ENCODE measurements at places on chromosomes 3 and 15. TPM values are rescaled to one million over a fixed set of nuclear protein-coding genes. Genes with fewer than 3 reads are reported as not detected.

- DNase-seq = peak; percentile 81
- no peak overlapping the region for H3K4me3 ChIP-seq
- H3K27ac ChIP-seq = no peak overlapping the region
- peaks cover 11% of the 10 kb centered on the region for H3K4me1 ChIP-seq
These were observed 17.6 kb downstream of the ACAD11 start for GRCh38 chr3:132641837-132642538.

DNA sequence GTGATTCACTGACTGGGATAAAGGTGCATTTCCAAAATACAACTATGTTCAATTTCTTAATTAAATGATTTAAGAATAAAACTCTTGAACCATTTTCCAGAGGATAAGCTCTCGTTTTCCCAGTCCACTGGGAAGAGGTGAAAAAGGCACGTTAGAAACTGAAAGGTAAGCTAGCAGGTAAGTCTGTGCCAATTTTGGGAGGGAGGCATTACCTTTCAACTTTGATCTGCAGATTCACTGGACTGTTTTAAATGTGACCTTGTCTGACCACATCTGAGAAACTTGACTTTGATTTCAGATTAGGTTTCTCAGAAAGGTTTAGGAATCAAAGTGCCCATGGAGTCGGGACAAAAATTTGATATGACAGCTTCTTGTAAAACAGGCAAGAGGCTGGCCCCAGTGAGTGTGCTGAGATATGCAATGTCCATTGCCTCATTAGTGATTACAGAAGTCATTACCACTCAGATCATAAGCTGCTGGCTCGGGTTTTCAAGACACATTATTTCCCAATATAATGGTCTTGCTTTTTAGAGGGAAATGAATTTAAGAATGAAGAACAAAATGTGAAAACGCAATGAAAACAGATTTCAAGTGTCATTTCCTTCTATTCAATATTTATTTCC lies 118.8 kb downstream of the ADAMTS9 start:
- H3K27ac ChIP-seq = no peak overlapping the region
- no peaks in the 10 kb centered on the region for H3K4me1 ChIP-seq
- DNase-seq = no peak

- no peak overlapping the region for H3K27ac ChIP-seq
- no peak for DNase-seq
- H3K36me3 ChIP-seq = no peaks in the 10 kb centered on the region
- H3K27me3 ChIP-seq = no peaks in the 10 kb centered on the region
These were observed 204.2 kb upstream of the ONECUT1 start for GRCh38 chr15:52994290-52994689.

DNA sequence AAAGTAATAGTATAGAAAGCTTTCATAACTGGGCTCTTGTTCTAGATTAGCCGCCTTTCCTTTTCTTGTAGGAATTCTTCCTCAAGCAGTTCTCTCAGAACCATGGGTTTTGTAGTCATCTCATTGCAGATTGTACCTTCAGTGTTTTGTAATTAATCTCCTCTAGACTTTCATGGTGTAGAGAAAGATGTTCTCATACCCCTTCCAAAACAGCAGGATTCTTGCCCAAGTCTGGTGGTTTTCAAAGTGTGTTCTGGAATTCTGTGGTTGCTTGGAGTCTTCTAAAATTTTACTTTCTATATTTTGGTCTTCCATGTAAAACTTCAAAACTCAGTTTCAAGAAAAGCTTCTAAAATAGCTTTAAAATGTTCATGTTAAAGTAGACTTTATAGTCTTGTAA lies 293.8 kb downstream of the PTPRG start:
- H3K27me3 ChIP-seq = no peaks in the 10 kb centered on the region
- H3K4me1 ChIP-seq = no peaks in the 10 kb centered on the region

- H3K4me1 ChIP-seq = no peaks in the 10 kb centered on the region
- DNase-seq = no peak
- no peaks in the 10 kb centered on the region for H3K36me3 ChIP-seq
- no peak overlapping the region for H3K27ac ChIP-seq
- H3K27me3 ChIP-seq = no peaks in the 10 kb centered on the region
These were observed 105.4 kb upstream of the CCDC54 start for GRCh38 chr3:107271787-107272387.

GRCh38 chr3:125221831-125222230 lies 9.3 kb upstream of the SLC12A8 start:
- no peaks in the 10 kb centered on the region for H3K4me1 ChIP-seq
- no peak overlapping the region for H3K4me3 ChIP-seq
- no peaks in the 10 kb centered on the region for H3K36me3 ChIP-seq
- DNase-seq = no peak

- H3K27ac ChIP-seq = peak overlapping the region; percentile 75
- peak; percentile 50 for DNase-seq
- peaks cover 52% of the 10 kb centered on the region for H3K36me3 ChIP-seq
- no peak overlapping the region for H3K4me3 ChIP-seq
- H3K4me1 ChIP-seq = peaks cover 40% of the 10 kb centered on the region
- H3K27me3 ChIP-seq = no peaks in the 10 kb centered on the region
These were observed 26.1 kb downstream of the LOXL1 start for GRCh38 chr15:73952171-73952912.

DNA sequence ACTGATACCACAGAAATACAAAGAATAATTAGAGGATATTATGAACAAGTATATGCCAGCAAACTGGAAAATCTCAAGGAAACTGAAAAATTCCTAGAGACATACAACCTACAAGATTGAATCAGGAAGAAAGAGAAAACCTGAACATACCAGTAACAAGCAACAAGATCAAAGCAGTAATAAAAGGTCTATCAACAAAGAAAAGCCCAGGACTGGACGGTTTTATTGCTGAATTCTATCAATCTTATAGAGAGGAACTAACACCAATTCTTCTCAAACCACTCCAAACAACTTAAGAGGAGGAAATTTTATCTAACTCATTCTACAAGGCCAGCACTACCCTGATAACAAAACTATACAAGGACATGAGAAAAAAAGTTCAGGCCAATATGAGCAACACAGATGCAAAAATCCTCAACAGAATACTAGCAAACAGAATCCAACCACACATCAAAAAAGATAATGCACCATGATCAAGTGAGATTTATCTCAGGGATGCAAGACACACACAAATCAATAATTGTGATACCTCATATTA lies 71.1 kb upstream of the IMPG2 start:
- no peaks in the 10 kb centered on the region for H3K36me3 ChIP-seq
- no peaks in the 10 kb centered on the region for H3K27me3 ChIP-seq
- H3K27ac ChIP-seq = no peak overlapping the region

DNA sequence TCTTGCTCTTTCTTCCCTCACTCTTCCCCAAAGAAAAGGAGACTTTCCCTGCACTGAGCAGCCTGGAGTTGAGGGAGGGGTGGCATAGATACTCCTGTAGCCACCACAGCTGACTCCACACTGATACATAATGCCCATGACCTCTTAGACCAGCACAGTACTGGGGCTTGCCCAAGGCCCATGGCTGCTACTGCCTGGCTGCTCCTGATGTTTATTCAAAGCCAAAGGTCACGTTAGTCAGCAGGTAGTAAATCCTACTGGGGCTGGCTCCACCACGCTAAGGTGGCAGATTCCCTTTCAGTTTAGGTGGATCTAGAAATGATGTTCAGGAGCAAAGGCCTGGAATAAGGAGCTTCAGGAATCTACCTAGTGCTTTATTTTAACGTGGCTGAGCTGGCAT lies 212.7 kb downstream of the C3orf38 start:
- H3K4me1 ChIP-seq = no peaks in the 10 kb centered on the region
- no peak overlapping the region for H3K27ac ChIP-seq
- no peaks in the 10 kb centered on the region for H3K36me3 ChIP-seq
- H3K27me3 ChIP-seq = no peaks in the 10 kb centered on the region
- no peak for DNase-seq

DNA sequence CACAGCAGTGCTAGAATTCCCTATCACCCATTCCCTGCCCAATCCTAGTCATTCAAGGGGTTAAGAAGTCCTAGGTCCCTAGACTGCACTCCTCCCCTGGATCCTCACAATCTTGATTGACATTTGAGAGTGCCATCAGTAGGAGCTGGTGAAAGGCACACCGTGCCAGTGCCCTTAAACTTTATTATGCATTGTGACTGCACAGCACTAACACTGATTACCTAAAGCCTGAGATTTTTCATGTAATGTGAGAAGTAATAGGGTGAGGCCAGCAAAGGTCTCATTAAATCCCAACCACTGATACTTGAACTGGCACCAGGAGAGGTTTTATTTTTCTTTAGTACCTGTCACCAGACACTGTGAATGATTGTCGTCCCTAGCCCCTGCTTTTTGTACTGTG lies 16.3 kb downstream of the GXYLT2 start:
- H3K4me3 ChIP-seq = no peak overlapping the region
- H3K36me3 ChIP-seq = no peaks in the 10 kb centered on the region
- no peak for DNase-seq
- peaks cover 21% of the 10 kb centered on the region for H3K4me1 ChIP-seq

DNA sequence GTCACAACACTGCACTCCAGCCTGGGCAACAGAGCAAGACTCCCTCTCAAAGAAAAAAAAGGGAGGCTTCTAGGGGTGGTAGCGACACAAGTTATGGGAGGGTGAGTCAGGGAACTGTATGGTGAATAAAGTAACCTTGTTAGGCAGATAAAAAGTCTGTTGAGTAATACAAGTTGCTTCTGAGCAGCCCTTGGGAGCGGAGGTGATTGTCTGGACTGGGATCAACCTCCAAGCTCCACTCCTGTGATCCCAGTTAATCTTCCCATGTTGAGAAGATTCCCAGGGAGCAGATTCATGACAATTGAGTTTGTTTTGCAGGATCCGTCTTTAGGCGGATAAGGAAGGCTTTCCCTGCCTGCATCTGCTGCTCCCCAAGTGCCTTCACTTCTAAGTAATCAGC lies 335.9 kb downstream of the THSD4 start:
- no peak overlapping the region for H3K27ac ChIP-seq
- no peak for DNase-seq
- no peaks in the 10 kb centered on the region for H3K36me3 ChIP-seq
- H3K4me3 ChIP-seq = no peak overlapping the region
- H3K4me1 ChIP-seq = peaks cover 15% of the 10 kb centered on the region
- H3K27me3 ChIP-seq = no peaks in the 10 kb centered on the region

DNA sequence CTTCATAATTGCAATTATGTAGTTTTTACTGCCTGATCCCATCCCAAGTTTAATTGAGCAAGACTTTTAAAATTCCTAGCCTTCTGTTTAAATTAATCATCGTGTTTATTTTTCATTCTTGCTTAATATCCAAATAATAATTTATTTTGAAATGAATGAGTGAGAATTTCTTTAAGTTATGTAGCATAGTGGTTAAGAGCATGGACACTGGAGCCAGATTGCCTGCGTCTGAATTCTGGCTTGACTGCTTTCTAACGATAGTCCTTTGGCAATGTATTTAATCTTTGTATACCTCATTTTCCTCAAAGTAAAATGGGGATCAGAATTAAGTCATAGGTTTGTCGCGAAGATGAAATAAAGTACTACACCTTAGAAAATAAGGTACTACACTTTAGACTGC lies 71.4 kb downstream of the LRRC49 start:
- no peak overlapping the region for H3K27ac ChIP-seq
- H3K4me1 ChIP-seq = no peaks in the 10 kb centered on the region
- no peaks in the 10 kb centered on the region for H3K36me3 ChIP-seq
- H3K4me3 ChIP-seq = no peak overlapping the region
- H3K27me3 ChIP-seq = no peaks in the 10 kb centered on the region
- no peak for DNase-seq

GRCh38 chr3:143859465-143860203 lies 11.4 kb upstream of the SLC9A9 start:
- DNase-seq = no peak
- no peaks in the 10 kb centered on the region for H3K4me1 ChIP-seq
- H3K27me3 ChIP-seq = no peaks in the 10 kb centered on the region

PLA1A gene
- total RNA-seq = under 0.01 TPM

SERPINI2 gene
- total RNA-seq = not detected

ALDH1A3 gene
- 61.6 TPM for total RNA-seq

EAF2 gene
- 1.4 TPM for total RNA-seq

KIF15 gene
- 1.8 TPM for total RNA-seq

UBXN7 gene
- 21.2 TPM for total RNA-seq

NR2E3 gene
- under 0.01 TPM for total RNA-seq

GPR62 gene
- total RNA-seq = not detected

RTP3 gene
- not detected for total RNA-seq

Measured in osteoblast (primary cell).